ENCODE measurements at places on chromosomes 11 and 22.

- no peak for DNase-seq
Observed at GRCh38 chr22:22181341-22181850, 63.2 kb upstream of the VPREB1 start.

- peak; percentile 56 for DNase-seq
Observed at GRCh38 chr11:70312401-70313357, 42.2 kb downstream of the PPFIA1 start.

DNA sequence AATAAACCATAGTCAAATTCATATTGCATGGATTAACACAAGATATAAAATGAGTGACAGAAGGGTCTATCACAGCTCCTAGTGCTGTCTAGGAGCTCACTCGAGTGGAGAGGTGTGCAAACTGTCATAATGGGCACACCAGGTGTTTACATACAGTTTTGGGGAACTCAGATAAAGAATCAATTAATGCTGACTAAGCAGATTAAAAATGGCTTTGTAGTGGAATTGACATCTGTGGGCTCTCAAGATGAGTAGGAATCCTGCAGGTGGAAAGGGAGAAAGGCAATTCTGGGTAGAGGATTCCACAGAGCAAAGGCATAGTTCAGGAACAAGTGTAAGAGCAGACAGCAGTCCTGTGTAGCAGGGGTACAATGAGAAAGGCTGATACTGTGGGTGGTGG lies 496.2 kb upstream of the CCDC90B start:
- DNase-seq, result no peak

DNA sequence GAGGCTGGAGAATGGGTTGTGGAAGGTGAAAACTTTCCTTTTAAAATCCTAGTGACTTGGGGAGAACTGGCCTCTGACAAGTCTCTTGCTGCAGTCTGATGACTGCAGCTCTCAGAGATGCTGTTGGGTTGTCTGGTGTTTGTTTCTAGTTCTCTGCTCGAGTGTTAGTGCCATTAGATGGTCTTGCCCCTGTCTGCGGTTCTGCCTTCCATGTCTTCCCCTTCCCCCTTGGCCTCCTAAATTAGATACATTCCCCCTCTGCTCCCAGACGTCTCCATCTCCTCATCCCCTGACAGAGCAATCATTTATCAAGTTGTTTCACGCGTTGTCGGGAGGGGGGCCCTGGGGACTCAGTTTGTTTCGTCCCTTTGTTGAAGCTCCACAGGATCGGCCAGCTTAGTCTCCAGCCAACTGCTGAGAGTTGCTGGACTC lies 67.7 kb downstream of the CECR2 start:
- no peak for DNase-seq

Data from inflammatory macrophage treated with lipopolysaccharide for 4 hours (primary cell).